Occipital lobe (tissue), 3 donors: ENCODE measurements at places on chromosomes 6 and 20.

- DNase-seq = peak; percentile 2
Observed at GRCh38 chr6:159440911-159441703, 251.9 kb downstream of the SOD2 start.

GRCh38 chr20:38217791-38218565 lies 42.6 kb downstream of the KIAA1755 start:
- no peak for DNase-seq

DNA sequence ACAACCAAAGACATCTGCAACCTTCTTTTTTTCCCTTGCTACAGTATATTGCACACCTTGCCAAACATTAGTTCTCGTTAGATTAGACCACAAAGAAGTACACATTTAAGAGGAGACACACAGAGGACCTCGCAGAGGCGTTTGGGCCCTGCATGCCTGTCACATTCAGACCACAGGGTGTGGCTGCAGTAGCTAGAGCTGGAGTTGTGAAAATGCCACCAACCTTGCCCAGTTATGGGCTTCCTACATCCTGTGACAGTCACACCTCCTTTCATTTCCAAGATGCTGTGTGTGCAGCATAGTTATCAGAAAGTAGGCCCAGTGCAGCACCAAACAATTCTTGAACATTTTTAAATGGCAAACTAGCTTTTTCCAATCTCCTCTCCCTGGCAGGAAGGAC lies 2.4 kb downstream of the SYNE1 start:
- DNase-seq = no peak

DNA sequence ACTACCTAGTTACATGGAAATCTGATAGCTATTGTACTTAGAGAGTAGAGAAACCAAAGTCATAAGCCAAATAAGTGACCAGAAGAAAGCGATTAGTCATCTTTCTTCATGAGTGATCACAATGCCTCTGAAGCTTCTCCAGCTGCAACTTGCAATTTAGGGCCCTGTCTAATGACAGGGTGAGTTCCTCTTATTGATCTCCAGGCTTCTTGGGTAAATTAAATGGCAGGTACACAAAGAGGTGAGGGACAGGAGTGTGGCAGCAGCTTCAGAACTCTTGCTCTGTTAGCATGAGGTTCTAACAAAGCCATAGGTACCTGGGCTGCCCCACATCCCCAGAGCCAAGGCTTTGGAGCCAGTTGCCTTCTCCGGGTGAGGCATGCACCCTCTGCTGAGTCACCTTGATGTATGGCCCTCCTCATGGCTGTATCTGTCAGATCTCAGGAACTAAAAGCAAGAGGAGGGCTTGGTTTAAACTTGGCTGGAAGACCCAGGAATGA lies 60.8 kb downstream of the PRDM1 start:
- DNase-seq = no peak

- no peak for DNase-seq
Observed at GRCh38 chr6:89602166-89602565, 36.4 kb downstream of the LYRM2 start.

- no peak for DNase-seq
Observed at GRCh38 chr6:16232086-16232485, 6.3 kb upstream of the GMPR start.

- no peak for DNase-seq
Observed at GRCh38 chr6:38177882-38178583, 358.5 kb downstream of the ZFAND3 start.

DNA sequence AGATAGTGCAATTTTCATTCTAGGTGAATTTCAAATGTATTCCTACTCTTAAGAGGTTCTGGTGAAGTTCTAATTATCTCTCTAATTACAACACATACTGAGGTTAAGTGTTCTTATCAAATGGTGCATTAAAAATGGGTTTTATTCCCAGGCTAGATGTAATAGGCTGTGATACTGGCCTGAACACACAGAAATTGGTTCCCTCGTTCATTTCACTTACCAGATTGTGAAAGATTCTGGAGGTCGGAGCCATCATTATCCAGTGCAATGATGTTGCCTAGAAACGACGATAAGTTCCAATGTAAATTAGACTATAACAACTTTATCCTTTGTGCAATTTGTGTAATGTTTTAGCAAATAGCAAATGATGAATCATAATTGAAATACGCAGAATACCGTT lies 172.6 kb upstream of the SOX4 start:
- DNase-seq = no peak

DNA sequence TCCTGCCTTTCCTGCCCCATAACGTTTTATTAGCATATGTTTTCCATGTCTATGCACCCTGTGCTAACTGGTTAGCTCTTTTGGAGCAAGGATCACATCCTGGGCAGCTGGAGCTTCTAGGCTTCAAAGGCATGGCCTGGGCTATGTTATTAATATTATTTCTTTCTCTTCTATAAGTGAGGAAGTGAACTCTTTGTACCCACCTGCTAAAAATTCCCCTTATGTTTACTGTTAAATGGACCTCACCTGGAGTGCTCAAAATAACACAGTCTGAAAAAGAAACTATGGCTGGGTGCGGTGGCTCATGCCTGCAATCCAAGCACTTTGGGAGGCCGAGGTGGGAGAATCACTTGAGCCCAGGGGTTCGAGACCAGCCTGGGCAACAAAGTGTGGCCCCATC lies 97.8 kb downstream of the TNFAIP3 start:
- no peak for DNase-seq

- no peak for DNase-seq
Observed at GRCh38 chr6:167141667-167142432, 15.9 kb downstream of the GPR31 start.

DNA sequence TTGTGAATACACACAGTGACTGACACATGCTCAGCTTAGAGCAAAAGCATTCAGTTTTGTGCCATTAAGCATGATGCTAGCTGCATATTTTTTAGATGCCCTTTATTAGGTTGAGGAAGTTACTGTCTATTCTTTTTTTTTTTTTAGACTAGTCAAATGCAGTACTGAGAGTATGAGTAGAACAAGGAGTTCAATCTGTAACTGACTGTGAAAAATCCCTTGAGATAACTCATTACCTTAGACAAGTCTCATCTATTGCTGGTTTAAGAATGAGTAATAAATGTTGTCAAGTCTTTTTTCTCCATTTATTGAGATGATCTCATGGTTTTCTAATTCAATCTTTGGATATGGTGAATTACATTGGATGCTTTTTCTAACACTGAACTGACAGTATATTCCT lies 23.2 kb downstream of the AHI1 start:
- no peak for DNase-seq

GRCh38 chr6:151148111-151148510 lies 91.7 kb upstream of the AKAP12 start:
- DNase-seq = no peak

- no peak for DNase-seq
Observed at GRCh38 chr6:98840385-98840784, 6.0 kb downstream of the POU3F2 start.

DNA sequence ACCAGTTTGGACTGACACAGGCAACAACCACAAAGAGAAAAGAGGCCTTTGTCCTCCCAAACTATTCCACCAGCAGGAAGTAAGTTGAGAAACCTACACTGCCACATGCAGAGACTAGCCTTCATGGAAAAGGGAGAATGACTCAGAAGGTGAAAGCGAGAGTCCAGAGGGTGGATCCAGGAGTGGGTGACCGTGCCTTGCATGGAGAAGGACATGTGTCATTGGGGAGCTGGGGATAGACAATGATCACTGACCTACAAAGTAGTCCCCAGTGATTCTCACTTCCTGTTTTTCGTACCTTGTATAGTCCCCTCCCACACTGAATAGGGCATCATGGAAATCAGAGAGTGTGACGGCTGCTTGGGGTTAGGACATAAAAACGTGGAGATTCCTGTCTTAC lies 91.9 kb downstream of the MYLK4 start:
- DNase-seq = no peak

GRCh38 chr6:163373240-163373639 lies 41.3 kb upstream of the QKI start:
- DNase-seq = no peak

GRCh38 chr6:5497896-5498578 lies 236.7 kb downstream of the FARS2 start:
- no peak for DNase-seq

DNA sequence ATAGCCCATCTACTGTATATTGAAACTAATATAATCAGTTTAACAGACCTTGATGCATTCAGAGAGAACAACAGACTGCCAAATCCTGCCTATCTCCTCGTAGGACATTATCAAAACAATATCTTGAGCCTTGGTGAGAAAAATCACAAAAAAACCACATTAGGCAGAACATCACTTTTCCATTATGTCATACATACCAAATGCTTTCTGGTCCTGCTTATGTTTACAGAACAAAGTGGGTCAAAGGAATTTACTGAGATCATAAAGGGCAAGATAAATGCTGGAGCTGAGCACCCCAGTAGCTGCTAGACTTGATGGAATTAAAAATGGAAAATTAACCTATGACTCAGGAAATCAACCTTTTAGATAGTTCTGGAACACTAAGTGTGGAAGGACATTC lies 195.3 kb upstream of the KCNK16 start:
- no peak for DNase-seq

DNA sequence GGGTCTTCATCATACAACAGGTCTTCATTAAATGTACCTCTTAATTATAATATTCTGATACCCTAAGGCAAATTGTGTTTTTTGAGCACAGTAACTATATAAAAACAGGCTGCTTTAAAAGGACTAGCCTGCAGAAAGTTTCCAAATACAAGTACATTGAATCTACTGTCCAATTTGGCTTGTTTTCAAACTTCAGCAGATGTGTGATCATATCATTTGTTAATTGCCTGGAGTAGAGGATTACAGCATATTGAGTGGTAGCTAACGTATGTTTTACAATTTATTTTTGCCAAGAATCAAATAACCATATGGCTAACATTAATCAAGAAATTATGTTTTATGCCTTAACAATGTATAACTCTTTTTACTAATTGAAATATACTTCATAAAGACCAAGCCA lies 12.6 kb downstream of the TINAG start:
- no peak for DNase-seq

- no peak for DNase-seq
Observed at GRCh38 chr6:169583886-169584541, 117.8 kb downstream of the WDR27 start.

DNA sequence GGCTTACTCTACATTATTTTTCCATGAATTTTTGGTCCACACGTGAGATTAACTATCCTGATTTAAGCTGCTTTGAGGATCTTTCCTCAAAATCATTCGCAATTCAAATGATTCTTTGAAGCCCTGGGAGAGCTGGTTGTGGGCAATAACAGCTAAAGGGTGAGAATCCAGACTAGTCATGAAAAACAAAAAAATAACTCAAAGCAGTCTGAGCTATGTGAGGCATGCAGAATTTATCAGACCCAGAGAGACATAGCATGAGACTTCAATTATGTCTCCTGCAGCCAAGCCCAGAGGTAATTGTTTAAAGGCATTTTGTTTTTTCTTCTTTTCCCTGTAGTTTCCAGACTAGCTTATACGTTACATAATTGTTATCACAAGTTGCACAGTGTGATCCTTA lies 517.3 kb upstream of the PTCHD4 start:
- no peak for DNase-seq

GRCh38 chr6:119022796-119023195 lies 55.7 kb downstream of the FAM184A start:
- no peak for DNase-seq

DNA sequence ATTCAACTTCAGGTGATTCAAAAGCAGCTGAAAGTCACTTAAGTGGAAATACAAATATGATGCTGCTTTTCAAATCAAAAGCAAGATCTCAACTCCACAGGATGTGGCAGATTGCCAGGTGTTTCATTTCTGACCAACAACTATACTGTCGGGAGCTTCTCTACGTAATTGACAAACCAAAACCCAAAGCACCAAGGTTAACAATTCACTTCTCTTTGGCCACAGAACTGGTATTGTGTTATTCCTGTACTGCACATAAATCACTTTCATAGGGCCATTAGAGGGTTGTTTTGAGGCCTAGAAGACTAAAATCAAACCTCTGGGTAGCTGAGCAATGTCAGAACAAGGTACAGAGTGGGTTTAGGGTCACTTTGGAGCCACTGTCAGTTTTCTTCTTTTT lies 169.7 kb downstream of the HAO1 start:
- no peak for DNase-seq

DNA sequence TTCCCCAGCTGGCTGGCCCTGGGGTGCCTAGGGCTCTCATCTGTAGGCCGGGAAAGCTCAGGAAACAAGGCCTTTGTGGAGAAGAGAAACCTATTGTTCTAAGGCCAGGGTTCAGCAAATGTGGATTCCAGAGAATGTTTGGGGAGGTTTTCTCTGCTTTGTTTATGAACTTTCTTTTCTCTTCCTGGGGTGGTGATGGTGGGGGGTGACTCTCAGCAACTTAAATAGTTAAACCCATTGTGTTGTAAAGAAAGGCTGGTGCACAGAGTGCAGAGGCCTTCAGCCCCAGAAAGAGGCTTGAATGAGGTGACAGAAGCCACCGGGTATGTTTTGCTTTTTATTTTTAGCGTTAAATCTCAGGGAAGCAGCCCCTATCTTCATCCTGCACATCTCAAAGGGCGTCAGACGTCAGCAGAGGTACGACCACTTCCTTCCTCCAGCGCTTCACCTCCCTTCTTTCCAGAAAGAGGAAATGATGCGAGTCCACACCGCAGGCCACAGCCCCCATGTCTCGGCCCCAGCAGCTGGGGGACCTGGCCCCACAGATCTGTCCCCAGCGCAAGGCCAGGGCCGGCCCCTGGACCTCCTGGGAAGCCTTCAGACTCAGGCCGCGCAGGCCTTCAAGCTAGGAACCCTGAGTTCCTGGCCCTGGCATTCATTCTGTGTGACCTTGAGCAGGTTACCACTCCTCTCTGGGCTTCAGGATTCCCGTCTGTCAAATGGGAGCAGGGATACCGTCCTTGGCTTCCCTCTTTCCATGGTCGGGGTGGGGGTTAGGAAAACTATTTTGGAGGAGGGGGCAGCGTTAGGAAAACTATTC lies 605 bp upstream of the PPP1R16B start:
- DNase-seq = no peak

GRCh38 chr20:53872561-53873229 lies 197.7 kb downstream of the BCAS1 start:
- no peak for DNase-seq

GRCh38 chr6:63589952-63590411 lies 17.7 kb downstream of the LOC128125822 start:
- DNase-seq = no peak

DNA sequence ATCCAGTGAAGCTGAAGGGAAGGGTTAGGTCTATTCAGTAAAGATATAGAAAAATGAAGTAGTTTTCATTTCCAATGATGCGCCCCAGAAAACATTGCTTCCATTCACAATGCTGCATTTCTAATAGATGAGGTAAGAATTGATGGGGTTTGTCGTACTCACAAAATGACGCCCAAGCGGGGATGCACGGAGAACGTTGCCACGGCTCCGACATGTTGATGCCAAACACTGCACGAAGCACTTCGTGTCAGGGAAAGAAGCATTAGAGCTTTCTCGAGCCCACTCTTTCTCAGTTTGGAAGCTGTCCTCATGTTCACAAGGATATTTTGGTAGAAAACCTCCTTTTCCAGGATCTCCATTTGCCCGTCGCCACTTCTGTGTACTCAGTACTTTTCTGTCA lies 21.6 kb upstream of the MAFB start:
- no peak for DNase-seq
